Cerebellum (tissue), 4 donors: ENCODE measurements at places on chromosomes 16 and 17. TPM values are rescaled to one million over a fixed set of nuclear protein-coding genes. Genes with fewer than 3 reads are reported as not detected.

GRCh38 chr17:1557355-1558095 lies 5.1 kb downstream of the PITPNA start:
- no peak for DNase-seq

DNA sequence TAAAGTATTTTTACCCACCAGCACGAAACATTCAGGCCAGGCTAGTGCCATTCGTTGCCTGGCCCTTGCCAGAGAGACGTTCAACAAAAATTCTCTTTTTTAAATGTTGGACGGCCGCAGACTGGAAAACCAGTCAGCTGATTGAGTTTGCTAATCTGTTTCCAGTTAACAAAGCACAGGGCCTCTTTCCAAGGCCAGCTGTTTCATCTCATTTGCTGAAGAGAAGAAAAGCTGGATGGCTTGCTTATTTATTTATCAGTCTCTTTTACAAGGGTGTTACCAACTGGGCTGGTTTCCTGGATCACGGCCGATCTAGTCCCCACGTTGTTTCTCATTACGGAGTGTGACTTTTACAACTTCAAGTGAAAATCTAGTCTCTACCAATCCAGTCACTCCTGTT lies 418.7 kb upstream of the DYNLRB2 start:
- no peak for DNase-seq

DNA sequence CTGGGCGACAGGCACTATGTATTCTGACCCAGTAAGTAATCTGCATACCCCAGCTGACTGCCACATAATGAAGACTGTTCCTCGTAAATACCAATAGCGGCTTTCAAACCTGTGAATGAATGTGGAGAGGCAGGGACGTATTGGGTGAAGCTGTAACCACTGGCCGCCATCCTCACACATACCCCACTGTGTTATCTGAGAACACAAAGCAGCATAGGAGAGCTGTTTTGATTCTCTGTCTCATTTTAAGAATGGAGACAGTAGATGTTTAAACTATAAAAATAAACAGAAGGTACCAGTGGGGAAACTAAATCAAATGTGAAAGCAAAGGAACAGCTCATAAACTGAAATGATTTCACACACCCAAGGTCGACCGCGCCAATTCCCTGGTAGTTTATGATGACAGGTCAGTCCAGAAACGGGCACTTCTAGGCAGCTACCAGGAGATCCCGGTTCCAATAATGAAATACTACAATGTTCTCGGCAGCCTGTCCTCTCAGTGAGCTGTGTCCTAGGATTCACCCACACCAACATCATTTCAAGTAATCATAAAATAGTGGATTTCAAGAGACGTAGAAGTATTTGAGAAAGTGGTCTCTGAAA lies 109.7 kb downstream of the ADCY9 start:
- DNase-seq: no peak

- no peak for DNase-seq
Observed at GRCh38 chr16:64489449-64489848, 632.4 kb downstream of the CDH11 start.

DNA sequence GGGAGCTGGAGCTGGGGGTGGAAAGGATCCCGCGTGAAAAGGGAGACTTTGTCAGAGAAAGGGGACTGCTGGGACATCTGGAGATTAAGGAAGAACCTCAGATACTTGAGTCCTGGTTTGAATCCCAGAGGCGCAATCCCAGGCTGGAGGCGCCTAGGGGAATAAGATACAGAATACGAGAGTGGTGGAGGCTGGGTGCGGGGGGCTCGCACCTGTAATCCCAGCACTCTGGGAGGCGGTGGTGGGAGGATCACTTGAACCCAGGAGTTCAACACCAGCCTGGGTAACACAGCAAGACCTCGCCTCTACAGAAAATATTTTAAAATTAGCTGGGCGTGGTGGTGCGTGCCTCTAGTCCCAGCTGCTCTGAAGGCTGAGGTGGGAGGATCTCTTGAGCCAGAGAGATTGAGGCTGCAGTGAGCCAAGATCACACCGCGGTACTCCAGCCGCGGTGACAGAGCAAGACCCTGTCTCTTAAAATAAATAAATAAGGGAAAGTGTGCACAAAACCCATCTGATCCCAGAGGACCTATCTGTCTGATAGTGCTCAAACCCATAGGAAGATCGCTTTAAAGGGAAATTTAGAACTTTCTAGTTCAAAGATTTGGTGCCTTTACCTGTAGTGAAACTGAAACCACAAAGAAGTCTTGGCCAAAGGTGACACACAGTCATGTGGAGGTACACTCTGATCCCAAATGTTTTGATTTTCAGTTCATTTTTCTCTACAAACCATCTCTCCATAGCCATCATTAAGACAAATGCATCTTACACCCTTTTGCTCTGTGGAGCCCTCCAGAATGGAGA lies 617 bp upstream of the SCRN2 start:
- no peak for DNase-seq

DNA sequence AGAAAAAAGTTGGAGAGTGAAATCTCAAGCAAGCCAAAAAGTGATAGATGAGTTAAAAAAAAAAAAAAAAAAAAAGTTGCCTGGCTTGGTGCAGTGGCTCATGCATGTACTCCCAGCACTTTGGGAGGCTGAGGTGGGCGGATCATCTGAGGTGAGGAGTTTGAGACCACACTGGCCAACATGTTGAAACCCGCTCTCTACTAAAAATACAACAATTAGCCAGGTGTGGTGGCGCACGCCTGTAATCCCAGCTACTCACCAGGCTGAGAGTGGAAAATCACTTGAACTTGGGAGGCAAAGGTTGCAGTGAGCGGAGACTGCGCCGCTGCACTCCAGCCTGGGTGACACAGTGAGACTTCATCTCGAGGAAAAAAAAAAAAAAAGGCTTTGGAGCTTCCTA lies 668.8 kb downstream of the WWOX start:
- no peak for DNase-seq

DNA sequence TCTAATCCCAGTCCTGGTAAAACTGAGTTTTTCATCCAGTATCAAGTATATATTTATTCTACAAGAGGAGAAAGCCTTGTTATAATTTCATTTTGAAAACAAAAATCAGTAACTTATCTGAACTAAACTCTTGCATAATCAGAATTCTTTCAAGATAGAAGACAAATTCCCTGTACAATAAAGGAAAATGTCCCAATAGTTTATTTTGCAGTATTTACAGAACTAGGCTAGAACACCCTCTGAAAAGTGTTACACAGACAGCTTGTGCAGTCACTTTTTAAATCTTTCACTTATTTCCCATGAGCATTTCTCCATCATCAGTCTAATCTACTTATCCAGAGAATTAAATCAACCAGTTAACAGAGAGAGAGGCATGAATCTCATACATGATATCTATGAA lies 48.5 kb downstream of the SPOP start:
- no peak for DNase-seq

GRCh38 chr17:44069974-44070454 lies 521 bp upstream of the G6PC3 start:
- no peak for DNase-seq

- DNase-seq: no peak
Observed at GRCh38 chr16:77711775-77712174, 10.5 kb upstream of the NUDT7 start.

DNA sequence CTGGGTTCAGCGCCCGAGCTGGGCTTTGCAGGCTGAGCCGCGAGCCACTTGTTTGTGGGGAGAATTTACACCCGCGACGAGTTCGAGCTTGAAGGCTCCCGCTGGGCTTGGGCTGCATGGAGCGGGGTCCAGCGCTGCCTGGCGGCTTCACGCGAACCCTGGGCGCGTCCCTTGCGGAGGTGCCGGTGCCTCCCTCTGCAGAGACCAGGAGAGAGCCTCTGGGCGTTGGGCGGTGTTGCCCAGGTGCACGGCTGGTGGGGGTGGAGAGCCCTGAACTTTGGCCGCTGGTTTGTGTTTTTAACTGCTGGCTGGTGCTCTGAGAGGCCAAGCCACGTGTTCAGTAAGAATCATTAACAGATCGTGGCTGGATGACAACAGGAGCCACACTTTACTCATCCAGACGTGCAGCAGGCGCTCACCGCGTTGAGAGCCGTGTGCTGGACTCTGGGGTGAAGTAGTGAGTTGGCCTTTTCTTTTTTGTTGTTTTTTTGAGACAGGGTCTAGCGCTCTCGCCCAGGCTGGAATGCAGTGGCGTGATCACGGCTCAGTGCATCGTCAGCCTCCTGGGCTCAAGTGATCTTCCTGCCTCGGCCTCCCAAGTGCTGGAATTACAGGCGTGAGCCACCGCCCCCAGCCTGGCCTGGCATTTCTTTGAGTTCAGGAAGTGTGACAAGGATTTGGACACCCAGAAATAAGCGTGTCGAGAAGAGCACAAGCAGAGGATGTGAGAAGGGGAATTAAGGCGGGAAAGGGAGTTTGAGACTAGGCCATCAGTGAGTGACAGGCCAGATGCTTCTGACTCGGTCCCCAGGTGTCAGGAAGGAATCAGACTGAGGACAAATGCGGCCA lies 827 bp downstream of the CDK10 start:
- no peak for DNase-seq

DNA sequence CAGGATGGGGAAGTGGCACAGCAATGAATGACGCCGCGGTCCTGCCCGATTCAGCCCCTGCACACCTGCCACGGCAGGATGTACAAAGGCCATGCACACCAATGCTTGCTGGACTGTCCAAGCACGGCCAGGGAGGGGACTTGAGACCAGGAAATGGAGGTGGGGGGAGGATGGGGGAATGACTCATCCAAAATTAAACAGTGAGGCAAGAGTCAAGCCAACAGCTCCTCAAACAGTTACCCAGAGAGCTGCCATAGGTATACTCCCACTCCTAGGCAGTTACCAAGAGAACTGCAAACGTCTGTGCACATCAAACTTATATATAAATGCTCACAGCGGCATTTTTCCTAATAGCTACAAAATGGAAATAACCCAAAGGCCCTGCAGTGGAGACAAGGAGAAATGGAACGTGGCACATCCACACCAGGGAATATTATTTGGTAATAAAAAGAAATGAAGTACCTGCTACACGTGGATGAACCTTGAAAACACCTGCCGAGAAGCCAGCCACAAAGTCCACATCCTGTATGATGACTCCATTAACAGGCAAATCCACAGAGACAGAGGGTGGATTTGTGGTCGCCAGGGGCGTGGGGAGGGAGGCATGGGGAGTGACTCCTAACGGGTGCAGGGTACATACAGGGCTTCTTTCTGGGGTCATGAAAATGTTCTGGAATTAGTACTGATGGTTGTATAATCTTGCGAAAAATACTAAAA lies 54.1 kb downstream of the VAC14 start:
- DNase-seq: no peak

DNA sequence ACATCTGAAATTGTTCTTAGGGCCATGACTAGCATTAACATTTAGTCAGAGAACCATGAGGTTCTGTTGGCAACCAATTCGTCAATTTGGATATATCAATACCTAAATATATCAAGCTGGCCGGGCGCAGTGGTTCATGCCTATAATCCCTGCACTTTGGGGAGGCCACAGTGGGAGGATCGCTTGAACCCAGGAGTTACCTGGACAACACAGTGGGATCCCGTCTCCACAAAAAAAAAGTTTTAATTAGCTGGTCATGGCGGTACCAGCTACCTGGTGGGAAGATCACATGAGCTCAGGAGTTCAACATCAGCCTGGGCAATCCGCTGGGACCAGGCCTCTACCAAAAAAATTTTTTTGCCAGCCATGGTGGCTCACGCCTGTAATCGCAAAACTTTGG lies 8.4 kb downstream of the YWHAE start:
- DNase-seq: no peak

GRCh38 chr17:17947966-17948365 lies 24.2 kb downstream of the TOM1L2 start:
- DNase-seq: no peak

GRCh38 chr17:64401941-64402340 lies 11.3 kb upstream of the PECAM1 start:
- no peak for DNase-seq

- DNase-seq: no peak
Observed at GRCh38 chr16:27766236-27766925, 216.4 kb downstream of the KATNIP start.

DNA sequence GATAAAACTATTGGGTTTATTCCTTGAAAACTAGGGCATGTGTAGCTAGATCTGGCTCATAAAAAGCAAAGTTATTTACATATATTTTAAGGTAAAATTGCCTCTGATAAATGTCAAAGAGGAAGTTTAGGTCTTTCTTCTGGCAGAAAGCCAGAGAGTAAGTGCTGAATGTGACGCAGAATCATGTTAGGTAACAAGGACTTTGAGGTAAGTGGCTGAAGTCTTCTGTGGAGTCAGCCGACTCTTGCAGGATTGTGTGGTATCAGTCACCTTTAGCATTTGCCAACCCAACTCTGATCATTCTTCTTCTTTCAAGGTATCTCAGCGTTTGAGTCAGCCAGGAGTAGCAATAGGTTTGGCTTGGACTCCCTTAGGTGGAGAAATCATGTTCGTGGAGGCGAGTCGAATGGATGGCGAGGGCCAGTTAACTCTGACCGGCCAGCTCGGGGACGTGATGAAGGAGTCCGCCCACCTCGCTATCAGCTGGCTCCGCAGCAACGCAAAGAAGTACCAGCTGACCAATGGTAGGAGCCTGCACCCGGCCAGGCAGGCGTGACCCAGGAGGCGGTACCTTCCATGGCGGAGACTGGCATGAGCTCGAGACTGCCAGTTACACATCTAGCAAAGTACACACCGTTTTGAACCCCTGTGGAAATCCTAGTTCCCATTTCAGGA lies 37.9 kb downstream of the SIAH1 start:
- peak; percentile 35 for DNase-seq

DNA sequence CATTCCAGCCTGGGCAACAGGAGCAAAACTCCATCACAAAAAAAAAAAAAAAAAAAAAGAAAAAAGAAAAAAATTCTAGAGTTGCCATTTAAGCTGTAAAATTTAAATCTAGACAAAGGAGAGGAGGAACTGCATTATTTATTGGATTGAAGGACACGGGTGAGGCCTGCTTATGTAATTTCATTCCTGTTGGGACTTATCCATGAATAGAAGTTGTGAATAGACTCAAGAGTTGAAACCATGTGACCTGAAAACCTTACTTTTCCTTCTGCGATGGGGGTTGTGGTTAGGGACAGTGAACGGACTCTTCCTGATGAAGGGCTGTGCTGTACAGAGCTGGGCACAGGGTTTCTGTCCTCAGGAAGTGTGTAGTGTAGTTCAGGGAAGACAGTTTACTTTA lies 22.5 kb downstream of the BANP start:
- DNase-seq: no peak

- no peak for DNase-seq
Observed at GRCh38 chr16:31430380-31431052, 2.4 kb upstream of the COX6A2 start.

The UMOD gene
- total RNA-seq: not detected

The CIBAR2 gene
- total RNA-seq: not detected

The KRTAP9-4 gene
- total RNA-seq: not detected

The ABCA10 gene
- total RNA-seq: 5.2 TPM

The C17orf100 gene
- 2.5 TPM for total RNA-seq

The ARL5C gene
- total RNA-seq: not detected

The ALOX15 gene
- 0.27 TPM for total RNA-seq

The PRR35 gene
- total RNA-seq: 2.7 TPM

The ATP2A1 gene
- total RNA-seq: 0.18 TPM

The TBC1D3C gene
- not detected for total RNA-seq

The SLC38A8 gene
- 0.45 TPM for total RNA-seq

The ZG16B gene
- not detected for total RNA-seq

The NCBP3 gene
- 49.2 TPM for total RNA-seq

The MT1G gene
- total RNA-seq: not detected

The IGF2BP1 gene
- 8.5 TPM for total RNA-seq

The CRYBA1 gene
- total RNA-seq: not detected
